ENCODE measurements at places on chromosomes 5 and 9. TPM values are rescaled to one million over a fixed set of nuclear protein-coding genes. Genes with fewer than 3 reads are reported as not detected.

DNA sequence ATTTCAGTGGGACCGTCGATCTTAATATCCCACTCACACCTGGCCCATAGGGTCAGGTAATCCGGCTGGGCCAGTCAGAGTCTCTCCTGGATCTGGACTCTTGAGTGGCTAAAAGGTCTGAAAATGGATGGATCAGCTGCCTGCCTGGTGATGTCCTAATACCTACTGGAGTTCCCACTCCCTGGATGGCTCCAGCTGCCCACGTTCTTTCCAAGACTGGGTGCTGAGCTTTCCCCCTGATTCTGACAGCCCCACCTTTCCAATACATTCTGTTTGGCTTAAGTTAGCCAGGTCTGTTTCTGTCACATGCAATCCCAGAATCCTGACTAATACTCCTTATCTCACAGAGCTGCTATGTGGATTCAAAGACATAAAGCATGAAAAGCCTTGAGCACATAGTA is 10.2 kb downstream of the SH3PXD2B start:
- DNase-seq, result no peak
- peaks cover 3% of the 10 kb centered on the region for H3K36me3 ChIP-seq
- no peaks in the 10 kb centered on the region for H3K27me3 ChIP-seq
- H3K4me1 ChIP-seq, result peaks cover 22% of the 10 kb centered on the region
- no peak overlapping the region for H3K27ac ChIP-seq

- no peak overlapping the region for H3K4me3 ChIP-seq
- H3K36me3 ChIP-seq, result peaks cover 13% of the 10 kb centered on the region
- no peak overlapping the region for H3K27ac ChIP-seq
- no peaks in the 10 kb centered on the region for H3K27me3 ChIP-seq
Observed at GRCh38 chr5:6739603-6740002, 26.4 kb downstream of the TENT4A start.

DNA sequence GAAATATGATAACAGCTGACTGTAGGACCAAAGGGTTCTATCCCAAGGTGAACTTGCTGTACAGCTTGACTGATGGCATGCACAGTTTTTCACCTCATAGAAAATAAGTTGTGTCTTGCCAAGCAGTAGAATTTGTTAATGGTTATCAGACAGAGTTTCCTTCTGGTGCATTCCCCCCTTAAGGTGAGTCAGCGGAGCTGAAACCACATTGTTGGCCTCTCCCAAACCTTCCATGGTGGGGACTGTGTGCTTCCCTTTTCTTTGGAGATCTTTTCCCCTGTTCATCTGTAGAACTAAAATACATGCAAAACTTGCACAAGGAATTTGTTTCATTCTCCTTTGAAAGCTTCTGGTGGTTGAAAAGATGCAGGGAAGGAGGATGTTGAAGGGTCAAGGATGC is 179.8 kb downstream of the FGF1 start:
- no peak for DNase-seq
- H3K4me3 ChIP-seq, result no peak overlapping the region
- H3K4me1 ChIP-seq, result peaks cover 23% of the 10 kb centered on the region
- no peaks in the 10 kb centered on the region for H3K36me3 ChIP-seq
- H3K27me3 ChIP-seq, result peaks cover 8% of the 10 kb centered on the region

DNA sequence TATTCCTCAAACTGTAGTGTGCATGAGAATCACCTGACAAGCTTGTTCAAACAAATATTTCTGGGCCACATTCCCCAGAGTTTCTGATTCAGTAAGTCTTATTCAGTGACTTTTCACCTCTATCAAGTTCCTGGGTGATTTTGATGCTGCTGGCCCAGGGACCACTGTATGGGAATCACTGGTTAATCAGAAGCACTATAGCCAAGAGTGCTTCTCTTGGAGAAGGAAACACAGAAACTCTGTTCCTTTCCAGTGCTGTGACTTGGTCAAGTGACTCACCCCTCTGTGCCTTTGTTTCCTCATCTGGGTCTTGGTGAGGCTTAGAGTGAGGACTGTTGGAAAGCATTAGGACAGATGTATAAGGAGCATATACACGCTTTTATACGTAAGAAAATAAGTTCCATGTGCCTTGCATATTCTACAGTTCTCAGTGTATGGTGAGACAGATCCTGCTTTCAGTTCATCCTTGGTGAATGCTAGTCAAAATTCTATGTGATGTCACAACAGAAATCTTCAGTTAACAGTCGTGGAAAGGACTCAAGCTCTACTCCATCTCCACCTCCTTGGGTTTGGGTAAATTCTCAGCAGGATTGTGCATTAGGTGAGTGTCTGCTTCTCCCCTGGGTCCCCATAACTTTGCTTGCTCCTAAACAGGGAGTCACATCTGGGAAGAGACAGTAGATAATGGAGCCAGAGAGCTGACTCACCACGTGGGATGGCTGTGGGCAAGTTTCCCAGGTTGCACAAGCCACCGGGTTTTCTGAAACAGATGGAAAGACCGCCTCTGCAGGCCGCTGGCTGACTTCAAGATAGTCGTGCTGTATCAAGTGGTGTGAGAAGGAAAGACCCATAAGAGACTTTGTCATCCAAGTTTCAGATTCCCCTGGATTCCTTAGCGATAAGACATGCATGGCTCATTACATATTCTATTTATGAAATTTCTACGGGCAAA is 117.0 kb downstream of the NXNL2 start:
- DNase-seq, result peak; percentile 52
- H3K4me1 ChIP-seq, result peaks cover 21% of the 10 kb centered on the region
- no peaks in the 10 kb centered on the region for H3K36me3 ChIP-seq
- no peak overlapping the region for H3K4me3 ChIP-seq

- no peaks in the 10 kb centered on the region for H3K36me3 ChIP-seq
- no peak for DNase-seq
- no peak overlapping the region for H3K4me3 ChIP-seq
- peaks cover 19% of the 10 kb centered on the region for H3K4me1 ChIP-seq
Observed at GRCh38 chr5:157947156-157947555, 88.2 kb upstream of the CLINT1 start.

DNA sequence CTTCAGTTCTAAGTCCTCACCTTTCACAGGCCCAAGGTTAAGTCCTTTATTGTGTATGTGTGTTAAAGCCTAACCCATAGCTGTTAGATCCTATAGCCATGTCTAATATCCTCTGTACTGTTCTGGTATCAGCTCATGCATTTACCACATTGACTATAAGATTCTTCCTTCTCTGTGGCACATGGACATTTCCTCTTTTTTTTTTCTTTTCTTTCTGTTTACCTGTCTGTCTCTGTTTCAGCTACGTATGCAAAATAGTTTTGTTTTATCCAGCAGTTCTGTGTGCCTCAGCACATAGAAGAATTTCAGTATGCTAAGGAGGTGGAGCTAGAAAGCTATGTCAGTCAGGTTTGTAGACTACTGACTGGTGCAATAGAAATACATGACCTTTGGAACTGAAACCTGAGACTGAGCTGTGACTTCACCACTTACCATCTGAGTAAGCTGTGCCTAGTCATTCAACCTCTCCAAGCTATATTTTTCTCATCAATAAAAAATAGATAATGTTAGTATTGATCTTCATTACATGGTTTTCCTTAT is 155.6 kb upstream of the VLDLR start:
- peak overlapping the region; percentile 66 for H3K27ac ChIP-seq
- peaks cover 24% of the 10 kb centered on the region for H3K4me1 ChIP-seq
- H3K36me3 ChIP-seq, result peaks cover 32% of the 10 kb centered on the region

DNA sequence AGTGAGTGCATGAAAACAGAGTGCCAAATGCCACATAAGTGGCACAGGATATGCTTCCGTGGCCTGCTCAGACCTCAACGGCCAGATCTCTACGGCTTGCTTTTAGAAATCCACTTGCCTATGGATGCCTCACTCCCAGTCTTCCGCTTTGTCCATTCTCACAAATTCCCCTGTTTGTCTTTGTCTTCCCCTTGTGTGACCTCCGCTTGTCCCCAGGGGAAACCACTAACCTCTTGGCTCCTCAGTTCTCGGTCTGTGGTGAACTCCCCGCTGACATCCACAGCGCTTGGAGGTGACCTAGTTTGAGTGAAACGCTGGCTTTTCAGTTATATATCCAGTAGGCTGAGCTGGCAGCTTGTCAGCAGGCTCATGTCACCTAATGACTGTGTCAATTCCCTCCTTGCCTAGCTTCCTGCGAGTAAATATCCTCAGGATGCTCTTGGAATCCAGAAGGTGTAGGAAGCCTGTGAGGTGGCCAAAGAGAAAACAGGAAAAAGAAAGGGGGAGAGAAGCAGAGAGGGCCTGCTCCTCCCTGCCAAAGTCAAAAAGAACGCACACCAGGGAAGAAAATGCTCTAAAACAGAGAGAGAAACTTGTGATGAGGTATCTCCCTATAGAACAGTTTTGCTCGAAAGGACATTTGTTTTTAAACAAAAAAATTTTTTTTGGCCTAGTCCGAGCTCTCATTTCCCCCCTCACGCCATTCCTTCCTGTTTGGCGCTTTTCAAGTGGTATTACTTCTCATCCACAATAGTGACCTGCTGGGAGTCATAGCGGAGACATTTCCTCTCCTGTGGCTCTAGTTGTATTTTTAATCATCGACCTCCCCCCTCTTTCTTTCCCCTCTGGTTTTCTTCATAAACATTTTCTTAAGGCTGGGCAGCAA is 101.6 kb upstream of the SPRY4 start:
- H3K4me1 ChIP-seq, result peaks cover 5% of the 10 kb centered on the region
- H3K4me3 ChIP-seq, result no peak overlapping the region
- no peak for DNase-seq
- no peaks in the 10 kb centered on the region for H3K27me3 ChIP-seq
- H3K27ac ChIP-seq, result no peak overlapping the region
- no peaks in the 10 kb centered on the region for H3K36me3 ChIP-seq

- peaks cover 42% of the 10 kb centered on the region for H3K4me1 ChIP-seq
- no peak overlapping the region for H3K4me3 ChIP-seq
- no peaks in the 10 kb centered on the region for H3K27me3 ChIP-seq
- no peak overlapping the region for H3K27ac ChIP-seq
- H3K36me3 ChIP-seq, result no peaks in the 10 kb centered on the region
- DNase-seq, result no peak
Observed at GRCh38 chr9:136602193-136602885, 56.5 kb upstream of the NOTCH1 start.

GRCh38 chr5:132821791-132822190 is 8.7 kb downstream of the SHROOM1 start:
- no peak for DNase-seq
- H3K27me3 ChIP-seq, result peaks cover 9% of the 10 kb centered on the region
- H3K27ac ChIP-seq, result peak overlapping the region; percentile 47
- H3K4me1 ChIP-seq, result peaks cover 15% of the 10 kb centered on the region
- peak overlapping the region; percentile 28 for H3K4me3 ChIP-seq

Gene ARHGEF39
- 6.3 TPM for total RNA-seq

Gene PDZD2
- 21.5 TPM for total RNA-seq

Gene C7
- 18.2 TPM for total RNA-seq
